ENCODE measurements at places on chromosomes 1 and 21. TPM values are rescaled to one million over a fixed set of nuclear protein-coding genes. Genes with fewer than 3 reads are reported as not detected.

- no peak for DNase-seq
Observed at GRCh38 chr1:228835911-228836310, 100.6 kb downstream of the RHOU start.

DNA sequence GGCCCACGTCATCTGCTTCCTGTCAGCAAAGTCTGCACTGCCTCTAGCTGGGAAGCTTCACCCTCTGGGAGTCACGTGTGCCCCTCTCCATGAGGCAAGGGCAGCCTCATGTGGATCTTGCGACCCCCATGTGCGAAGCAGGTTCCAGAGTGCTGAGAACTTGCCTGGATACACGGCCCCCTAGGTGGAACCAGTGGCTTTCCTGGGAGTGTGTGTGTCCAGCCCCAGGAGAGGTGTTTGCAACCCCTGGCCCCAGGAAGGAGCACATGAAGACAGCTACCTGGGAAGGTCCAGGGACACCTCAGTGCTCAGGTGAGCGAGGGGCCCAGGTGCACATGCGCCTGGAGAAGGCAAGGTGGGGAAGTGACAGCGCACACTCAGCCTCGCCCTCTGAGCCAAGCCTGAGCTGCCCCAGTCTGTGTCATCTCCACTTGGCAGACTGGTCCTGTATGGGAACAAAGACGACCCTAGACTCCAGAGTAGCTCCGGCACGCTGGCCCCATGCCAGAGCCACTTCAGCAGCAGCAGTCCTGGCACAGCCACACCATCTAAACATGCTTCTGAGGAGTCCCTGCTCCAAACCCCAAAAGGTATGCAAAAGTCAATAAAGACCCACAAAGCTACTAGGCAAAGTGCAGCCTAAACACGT, 8.9 kb downstream of the LSS start:
- DNase-seq = peak; percentile 76

- DNase-seq = no peak
Observed at GRCh38 chr1:173365341-173365740, 111.8 kb upstream of the PRDX6 start.

- no peak for DNase-seq
Observed at GRCh38 chr1:233939451-233939850, 35.0 kb downstream of the SLC35F3 start.

- DNase-seq = no peak
Observed at GRCh38 chr21:29157080-29157479, 26.6 kb downstream of the MAP3K7CL start.

DNA sequence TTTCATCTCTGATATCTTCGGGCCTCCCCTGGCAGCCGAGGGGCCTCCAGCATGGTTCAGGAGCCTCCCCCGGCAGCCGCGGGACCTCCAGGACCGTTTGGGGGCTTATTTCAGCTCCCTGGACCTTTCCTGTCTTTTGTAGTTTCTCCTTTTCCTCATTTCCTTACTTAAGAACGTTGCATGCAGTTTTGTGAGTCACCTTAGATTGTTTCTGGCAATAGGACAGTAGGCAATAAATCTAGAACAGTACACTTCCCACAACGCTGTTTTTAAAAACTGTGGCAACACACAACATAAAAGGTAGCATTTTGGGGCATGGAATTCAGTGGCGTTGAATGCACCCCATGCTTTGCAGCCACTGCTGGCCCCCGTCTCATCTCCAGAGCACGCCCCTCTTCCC, 24.4 kb downstream of the FAAP20 start:
- no peak for DNase-seq

DNA sequence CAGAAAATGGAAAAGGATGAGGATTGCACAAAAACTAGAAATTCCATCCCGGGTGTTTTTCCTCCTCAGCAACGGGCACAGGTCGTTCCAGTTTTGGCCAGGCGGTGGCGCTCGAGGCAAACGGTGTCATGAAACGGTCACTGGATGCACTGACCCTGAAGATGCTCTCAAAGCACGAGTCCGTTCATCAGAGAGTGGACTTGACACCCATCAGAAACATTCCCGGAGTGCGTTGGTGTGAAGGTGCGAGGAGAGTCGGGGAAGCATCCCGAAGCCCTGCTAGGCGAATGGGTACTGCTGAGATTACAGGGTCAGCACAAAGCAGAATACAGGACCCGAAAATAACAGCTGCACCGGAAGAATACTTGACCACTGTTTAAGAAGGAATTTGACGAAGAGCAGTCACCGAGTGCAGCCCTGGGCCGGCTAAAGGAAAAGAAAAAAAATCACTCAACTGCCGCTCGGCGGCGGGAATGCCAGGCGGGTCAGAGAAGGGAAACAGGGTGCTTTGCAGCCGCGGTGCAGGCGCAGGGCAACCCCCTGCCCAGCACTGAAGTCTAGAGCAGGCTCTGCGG, 71.7 kb upstream of the ETS2 start:
- DNase-seq = peak; percentile 93

DNA sequence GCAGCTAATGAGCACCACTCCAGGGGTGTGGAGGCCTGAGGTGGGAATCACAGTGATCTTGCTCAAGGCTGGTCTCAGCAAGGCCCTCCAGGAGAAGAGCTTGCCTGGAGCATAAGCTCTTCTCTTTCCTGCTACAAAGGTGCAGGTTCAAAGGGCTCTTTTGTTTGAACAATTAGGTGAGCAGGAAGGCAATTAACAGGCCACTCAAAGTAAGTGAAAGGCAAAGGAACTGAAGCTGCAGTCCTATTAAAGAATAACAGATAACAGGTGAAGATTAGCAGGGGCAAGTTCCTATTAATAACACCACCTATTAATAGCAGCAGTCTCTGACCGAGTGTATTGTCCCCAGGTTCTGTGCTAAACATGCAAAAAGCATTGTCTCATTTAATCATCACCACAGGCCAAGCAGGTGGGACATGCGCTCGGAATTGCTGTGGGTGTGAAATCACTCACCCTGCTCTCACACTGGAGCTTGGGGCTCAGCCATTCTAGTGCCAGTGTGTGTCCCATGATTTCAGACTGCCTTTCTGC, 113.8 kb downstream of the RHOU start:
- DNase-seq = no peak

DNA sequence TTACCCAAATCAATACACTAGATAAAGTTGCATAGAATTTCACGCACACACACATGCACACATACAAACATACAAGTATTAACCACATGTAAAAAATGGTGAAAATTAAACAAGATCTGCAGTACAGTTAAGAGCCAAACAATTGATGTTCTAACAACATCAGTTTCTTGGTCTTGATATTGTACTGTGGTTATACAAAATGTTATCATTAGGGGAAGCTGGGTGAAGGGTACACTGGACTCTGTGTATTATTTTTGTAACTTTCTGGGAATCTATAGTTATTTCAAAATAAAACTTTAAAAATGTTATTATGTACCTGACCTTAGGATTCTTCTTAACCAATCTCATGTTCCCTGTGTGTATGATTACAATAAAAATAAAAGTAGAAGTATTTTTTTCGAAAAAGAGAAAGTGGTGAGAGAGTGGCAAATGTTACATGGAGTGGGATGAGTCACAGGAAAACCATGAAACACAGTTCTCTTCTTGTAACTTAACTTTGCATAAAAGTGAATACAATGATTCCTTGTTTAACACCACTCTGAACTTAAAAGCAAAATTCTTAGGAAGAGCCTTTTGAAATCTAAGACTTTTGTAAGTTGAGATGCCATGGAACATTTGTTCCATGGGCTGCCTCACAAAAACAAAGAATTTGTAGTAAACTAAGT, 101.6 kb upstream of the RUNX1 start:
- DNase-seq = no peak

- DNase-seq = no peak
Observed at GRCh38 chr1:156344409-156344808, 6.1 kb downstream of the TSACC start.

DNA sequence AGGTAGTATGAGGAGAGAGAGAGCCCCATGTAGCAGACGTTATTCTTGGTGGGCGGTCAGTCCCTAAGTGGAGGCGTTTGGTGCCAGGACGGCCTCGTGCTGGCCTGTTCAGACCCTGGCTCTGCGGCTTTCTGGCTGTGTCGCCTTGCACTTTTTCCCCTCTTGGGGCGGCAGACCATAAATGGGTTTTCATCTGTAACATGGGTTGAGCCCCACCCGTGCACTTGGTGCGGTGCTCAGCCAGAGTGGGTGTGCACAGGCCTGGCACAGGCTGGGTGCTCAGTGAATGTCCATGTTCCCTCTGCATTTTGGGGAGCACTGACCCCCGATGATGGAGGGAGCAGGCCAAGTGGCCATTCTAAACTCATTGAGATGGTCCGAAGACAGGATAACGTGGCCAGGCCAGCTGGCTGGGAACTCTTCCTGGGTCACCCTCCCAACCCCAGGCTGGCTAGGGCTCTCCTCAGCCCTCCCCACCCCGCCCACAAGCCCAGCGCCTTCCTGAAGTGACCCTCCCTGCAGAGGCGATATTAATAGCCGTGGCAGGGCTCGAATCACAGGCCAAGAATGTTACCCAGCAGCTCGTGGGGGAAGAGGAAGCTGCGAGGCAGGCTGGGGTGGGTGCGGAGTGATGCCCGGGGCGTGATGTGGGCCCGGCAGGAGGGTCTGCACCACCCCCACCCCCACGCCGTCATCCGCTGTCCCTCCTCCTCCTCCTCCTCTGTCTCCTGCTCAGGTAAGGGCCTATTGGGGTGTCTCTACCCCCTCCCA, 78.5 kb downstream of the ARHGEF10L start:
- DNase-seq = peak; percentile 76

GRCh38 chr21:45260191-45260825, 27.4 kb downstream of the POFUT2 start:
- DNase-seq = no peak

DNA sequence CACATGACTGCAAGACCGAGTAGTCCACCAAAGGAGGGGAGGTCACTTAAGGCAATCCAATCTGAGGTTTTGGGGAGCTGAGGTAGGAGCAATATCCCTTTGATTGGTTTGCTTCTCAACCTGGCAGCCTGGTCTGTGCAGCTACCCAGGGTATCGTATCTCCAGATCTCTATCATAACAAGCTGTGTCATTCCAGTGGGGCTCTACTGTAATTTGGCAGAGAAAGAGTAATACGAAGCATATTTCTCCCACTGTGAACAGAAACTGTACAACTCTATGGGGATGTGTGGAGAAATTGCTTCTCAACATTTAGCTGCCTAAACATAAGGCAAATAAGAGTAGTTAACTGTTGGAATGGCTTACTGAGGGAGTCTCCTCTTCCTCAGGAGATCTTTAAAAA, 20.6 kb downstream of the CD101 start:
- no peak for DNase-seq

DNA sequence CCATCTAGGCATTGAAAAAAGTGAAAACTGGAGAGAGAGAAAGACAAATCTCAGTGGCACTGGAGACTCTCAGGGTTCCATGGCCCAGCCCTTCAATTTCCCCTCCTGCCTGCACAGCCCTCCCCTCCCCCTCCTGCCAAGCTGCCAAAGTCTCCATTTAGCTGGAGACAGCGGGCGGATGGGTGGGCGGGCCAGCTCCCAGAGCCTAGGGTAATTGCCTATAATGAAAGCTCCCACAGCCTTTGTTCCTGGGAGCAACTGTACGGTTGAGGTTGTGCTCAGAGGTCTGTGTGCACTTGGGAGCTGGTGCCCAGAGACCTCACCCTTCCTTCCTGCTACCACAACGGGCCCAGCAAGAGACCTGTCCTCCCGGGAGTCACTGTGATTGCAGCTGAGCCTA, 89.6 kb downstream of the NAV1 start:
- no peak for DNase-seq

GRCh38 chr21:42332557-42333317, 17.5 kb upstream of the TFF3 start:
- no peak for DNase-seq

GRCh38 chr1:229699613-229700267, 73.7 kb downstream of the URB2 start:
- DNase-seq = no peak

DNA sequence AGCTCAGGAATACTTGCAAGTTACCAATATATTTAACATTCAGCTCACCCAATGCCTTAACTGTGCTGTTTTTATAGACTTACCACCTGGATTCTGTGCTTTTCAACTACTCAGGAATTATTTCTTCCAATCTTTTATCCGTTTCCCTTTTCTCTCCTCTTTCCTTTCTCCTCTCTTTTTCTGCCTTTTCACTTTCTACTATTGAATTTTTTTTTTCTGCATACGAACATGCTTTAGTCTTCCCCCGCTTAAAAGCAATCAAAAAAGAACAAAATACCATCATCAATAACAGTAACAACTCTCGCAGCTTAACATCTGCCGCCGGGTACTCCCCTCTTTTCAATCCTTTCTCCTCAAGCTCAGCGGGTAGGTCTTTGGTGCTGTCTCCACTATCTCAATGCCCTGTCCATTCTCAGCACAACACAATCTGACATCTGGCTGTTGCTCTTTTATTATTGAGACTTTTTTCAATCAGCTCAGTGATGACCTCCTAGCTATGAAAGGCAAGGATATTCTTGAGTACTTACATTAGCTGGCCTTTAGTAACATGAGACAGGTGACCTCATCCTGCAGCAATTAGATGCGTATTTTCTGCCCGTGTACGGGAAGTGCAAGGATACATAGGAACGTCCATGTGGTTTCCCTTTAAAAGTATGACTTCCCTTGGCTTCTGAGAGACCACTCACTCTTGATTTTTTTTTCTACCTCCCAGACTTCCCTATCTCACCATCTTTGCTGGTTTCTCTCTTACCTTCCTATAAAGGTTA, 40.2 kb upstream of the SIPA1L2 start:
- DNase-seq = no peak

DNA sequence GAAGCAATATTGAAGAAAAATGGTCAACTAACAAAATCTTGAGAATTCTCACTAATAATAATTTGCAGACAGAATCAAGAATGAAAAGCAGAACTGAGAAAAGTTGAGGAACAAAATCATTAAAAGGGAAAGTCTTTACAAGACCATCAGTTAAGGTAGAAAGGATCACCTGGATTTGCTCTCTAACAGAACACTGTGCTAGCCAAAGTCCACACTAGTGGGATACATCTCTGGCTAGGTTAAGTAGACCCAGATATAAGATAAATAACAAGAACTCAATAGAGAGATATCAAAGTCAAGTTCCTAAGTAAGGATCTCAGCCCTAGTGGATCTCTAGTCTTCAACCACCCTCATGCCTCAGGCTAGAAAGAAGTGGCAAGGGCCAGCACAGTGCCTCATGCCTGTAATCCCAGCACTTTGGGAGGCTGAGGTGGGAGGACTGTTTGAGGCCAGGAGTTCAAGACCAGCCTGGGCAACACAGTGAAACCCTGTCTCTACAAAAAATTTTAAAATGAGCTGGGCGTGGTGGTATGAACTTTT, 19.6 kb downstream of the IPP start:
- no peak for DNase-seq

- DNase-seq = no peak
Observed at GRCh38 chr21:45821998-45822397, 159.6 kb upstream of the COL6A1 start.

- no peak for DNase-seq
Observed at GRCh38 chr1:163744301-163744887, 422.6 kb downstream of the NUF2 start.

The KHDC4 gene
- total RNA-seq = 40.1 TPM

The INKA2 gene
- 13.3 TPM for total RNA-seq

The SELENBP1 gene
- total RNA-seq = 321 TPM

The KRTAP12-2 gene
- total RNA-seq = not detected

The CDC42BPA gene
- 41.8 TPM for total RNA-seq

The KIF14 gene
- total RNA-seq = 0.23 TPM

The TNN gene
- total RNA-seq = not detected

The LCE4A gene
- not detected for total RNA-seq

The IFNAR2 gene
- 32.4 TPM for total RNA-seq
